ENCODE measurements at places on chromosomes 7 and 10.

GRCh38 chr10:16792675-16793074 is 24.5 kb downstream of the RSU1 start:
- no peak for DNase-seq

GRCh38 chr10:49158404-49158803 is 24.6 kb upstream of the FAM170B start:
- DNase-seq = no peak

GRCh38 chr10:5476918-5477525 is 22.3 kb downstream of the CALML5 start:
- DNase-seq = peak; percentile 19

DNA sequence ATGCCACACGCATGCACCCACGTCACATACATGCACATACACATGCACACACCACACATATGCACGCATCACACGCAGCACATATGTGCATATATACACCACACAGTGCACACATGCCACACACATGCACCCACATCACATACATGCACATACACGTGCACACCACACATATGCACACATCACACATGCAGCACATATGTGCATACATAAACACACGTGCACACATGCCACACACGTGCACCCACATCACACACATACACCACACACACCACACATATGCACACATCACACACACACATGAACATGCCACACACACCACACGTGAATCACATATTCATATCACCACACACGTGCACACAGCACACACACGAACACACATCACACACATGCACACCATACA is 338.8 kb downstream of the PTPRN2 start:
- DNase-seq = no peak

DNA sequence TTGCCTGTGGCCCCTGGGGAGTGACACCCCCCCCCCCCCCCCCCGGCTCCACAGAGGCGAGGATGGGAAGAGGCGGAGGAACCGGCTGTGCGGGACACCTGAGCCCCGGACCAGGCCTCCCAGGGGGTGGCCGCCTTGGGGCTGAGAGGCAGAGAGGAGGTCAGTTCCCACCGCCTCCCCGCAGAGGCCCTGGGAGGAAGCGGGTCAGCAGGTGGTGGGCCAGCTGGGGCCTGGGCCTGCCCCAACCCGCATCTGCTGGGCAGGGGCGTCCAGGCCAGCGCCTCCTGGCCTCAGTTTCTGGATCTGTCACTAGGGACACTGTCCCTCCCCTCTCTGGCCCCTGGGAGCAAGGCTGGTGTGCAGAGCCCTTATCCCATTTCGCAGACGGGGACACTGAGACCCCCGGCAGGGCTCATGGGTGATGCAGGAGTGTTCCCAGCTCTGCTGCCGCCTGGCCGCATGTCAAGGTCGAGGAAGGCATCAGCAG is 14.6 kb upstream of the LFNG start:
- DNase-seq = no peak

GRCh38 chr10:114922003-114922402 is 16.0 kb upstream of the TRUB1 start:
- DNase-seq = no peak

DNA sequence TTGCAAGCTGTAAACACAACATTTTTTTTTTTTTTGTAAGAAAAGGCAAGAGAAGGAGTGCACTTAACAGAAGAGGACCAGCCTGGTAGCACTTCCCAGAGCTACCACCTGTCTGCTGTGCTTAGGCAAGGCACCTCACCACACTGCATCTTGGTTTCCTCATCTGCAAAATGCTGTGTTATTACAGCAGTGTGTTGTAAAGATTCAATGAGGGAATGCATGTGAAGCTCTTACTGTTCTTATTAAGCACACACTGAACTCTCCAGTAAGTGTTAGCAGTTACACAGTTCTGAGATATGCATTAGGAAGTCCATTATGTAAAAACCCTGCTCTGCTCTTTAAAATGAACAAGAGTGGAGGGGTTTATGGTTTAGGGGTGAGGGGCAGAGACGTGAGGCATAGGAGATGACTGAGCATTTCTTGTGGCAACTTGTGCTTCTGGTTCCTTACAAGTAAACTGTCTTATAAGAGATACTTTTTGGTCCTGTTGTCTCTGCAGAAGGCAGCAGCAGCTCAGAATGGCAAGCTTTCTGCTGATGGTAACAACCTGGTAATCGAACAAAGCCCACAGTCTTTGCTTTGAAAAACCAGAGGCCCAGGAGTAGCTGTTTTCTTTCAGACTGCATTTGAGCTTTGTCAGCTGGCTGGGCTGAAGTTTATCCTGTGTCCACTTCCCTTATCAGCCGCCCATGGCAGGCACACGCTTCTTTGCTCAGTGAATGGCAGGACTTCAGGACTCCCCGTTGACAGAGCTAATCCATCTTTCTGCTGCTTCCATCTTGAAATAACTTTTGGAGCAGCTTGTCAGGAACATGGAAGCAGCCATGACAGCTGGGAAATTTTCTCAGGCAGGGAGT is 98.8 kb upstream of the BMPER start:
- no peak for DNase-seq

- DNase-seq = no peak
Measured at GRCh38 chr7:105935250-105935649, 27.8 kb upstream of the CDHR3 start.

- DNase-seq = peak; percentile 86
Measured at GRCh38 chr10:62618576-62619412, 185.7 kb upstream of the ADO start.

GRCh38 chr10:93815304-93816096 is 57.8 kb downstream of the LGI1 start:
- DNase-seq = no peak

- DNase-seq = peak; percentile 87
Measured at GRCh38 chr10:17617031-17617911, at the start of gene HACD1. HACD1 (minus strand) TSS chr10:17617374; CDS start chr10:17617339, 35 bp downstream.

DNA sequence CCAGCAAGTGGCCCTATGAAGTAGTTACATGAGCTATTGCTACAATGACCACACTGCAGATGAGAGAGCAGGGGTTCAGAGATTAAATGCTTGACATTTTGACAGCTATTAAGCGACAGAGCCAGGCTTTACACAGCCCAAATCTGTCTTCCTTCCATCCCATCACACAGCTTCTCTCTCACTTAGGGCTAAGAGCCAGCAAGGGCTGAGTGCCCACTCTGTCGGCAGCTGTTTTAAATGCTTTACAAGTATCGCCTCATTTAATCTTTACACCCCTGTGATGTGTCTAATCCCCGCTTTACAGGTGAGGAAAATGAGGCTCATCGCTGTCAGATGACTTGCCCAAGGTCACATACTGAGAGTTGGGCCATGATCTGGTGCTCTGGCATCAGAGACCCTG is 15.2 kb upstream of the OPALIN start:
- no peak for DNase-seq

GRCh38 chr10:96619120-96619519 is 32.3 kb upstream of the TM9SF3 start:
- DNase-seq = no peak

DNA sequence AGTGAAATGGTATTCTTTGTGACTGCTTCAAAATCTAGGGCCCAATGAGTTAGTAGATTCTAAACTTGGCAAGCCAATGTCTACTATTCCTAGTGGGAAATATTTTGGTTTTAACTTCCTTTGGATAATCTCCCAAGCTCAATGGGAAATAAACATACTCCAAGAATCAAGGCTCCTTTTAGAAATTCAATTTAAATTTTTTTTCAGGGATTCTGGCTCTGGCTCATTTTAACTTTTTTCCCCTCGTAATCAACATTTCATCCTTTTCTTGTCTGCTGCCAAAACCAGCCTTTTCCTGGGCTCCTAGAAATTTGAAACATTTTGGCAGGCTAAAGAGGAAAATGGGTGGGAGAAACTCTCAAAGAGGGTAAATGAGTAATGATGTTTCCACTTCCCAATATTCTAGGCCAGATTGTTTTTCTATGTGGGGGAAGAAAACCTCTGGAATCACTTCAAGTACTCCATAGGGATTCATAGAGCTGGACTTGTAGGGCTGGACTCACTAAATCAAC is 85.6 kb upstream of the AGR3 start:
- DNase-seq = peak; percentile 51

DNA sequence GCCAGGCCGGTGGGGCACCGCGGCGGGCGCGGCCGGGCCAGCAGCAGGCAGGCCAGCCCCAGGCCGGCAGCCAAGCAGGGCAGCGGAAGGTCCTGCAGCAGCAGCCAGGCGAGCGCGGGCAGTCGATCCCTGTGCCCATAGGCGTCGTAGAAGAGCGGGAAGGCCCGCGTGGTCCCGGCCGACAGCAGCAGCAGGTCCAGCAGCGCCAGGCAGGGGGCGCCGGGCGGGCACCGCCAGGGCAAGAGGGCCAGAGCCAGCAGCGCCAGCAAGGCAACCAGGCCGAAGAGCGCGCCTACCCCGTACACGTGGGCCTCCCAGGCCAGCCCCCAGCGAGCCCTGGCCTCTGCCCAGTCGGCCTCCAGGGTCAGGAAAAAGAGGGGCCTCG is 8.4 kb upstream of the RBM28 start:
- DNase-seq = peak; percentile 55

- no peak for DNase-seq
Measured at GRCh38 chr7:18808026-18808425, 309.4 kb downstream of the TWIST1 start.

- no peak for DNase-seq
Measured at GRCh38 chr7:70487428-70487827, 644.5 kb upstream of the GALNT17 start.

- no peak for DNase-seq
Measured at GRCh38 chr7:105675934-105676371, 94.7 kb upstream of the EFCAB10 start.

GRCh38 chr10:57015595-57016318 is 654.7 kb upstream of the ZWINT start:
- DNase-seq = no peak

GRCh38 chr7:3494947-3495346 is 193.9 kb downstream of the SDK1 start:
- no peak for DNase-seq

DNA sequence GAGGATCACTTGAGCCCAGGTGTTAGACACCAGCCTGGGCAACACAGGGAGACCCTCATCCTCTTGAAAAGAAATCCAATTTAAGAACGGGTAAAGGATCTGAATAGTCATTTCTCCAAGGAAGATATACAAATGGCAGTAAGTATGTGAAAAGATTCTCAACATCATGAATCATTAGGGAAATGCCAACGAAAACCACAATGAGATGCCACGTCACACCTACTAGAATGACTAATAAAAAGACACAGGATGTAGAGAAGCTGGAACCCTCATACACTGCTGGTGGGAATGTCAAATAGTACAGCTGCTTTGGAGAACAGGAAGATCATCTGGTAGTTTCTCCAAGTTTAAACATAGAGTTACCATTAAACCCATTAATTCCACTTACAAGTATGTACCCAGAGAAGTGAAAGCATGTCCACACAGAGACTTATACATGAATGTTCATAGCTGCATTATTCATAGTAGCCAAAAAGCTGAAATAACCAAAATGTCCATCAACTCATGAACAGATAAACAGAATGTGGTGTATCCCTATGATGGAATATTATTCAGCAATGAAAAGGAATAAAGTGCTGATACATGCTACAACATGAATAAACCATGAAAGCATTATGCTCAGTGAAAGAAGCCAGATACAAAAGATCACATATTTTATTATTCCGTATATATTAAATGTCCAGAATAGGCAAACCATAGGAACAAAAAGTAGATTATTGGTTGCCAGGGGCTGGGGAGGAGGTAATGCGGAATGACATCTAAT is 13.1 kb upstream of the ZMIZ2 start:
- peak; percentile 96 for DNase-seq

DNA sequence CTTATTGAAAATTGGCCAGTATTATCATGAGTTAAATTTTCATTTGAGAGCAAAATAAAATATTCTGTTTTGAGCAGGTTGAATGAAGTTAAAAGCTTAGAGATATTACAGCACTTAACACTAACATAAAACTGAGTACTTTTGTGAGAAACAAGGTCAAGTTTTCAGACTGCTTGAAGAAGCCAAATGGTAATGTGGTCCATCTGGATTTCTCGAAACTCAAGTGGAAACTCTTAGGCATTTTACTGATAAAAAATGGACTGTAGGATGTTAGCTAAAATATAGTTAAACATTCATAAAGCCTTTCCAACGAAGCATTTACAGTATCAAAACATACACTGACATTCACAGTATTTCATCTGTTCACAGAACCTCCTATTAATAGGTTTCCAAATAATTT is 528.1 kb upstream of the SEMA3D start:
- DNase-seq = no peak

- peak; percentile 37 for DNase-seq
Measured at GRCh38 chr7:95718577-95719410, 53.6 kb upstream of the DYNC1I1 start.

GRCh38 chr10:9311702-9312499 is 1257.4 kb downstream of the GATA3 start:
- peak; percentile 27 for DNase-seq

DNA sequence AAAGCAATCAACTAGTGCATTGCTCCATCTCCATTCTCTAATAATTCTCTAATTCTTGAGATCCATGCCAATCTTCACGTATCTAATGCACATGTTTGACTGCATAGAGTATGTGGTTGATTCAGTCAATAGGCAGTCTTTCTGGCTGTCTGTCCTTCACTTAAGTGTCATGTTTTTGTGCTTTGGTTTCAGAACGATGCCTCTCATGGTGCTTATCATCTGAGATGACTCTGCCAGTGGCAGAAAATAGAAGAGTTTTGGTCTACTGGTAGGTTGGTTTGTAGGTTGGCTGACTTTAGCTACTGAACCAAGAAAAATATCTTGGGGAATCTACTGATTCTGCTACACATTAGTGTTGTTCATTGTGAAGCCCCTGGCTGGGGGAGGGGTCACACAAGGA is 364.2 kb downstream of the SFMBT2 start:
- DNase-seq = no peak

Measured in GM23248 (cell line).